Parietal lobe (tissue), 2 donors: ENCODE measurements at places on chromosomes 16 and 17. TPM values are rescaled to one million over a fixed set of nuclear protein-coding genes. Genes with fewer than 3 reads are reported as not detected.

The TLCD3B gene
- total RNA-seq = 24.4 TPM

The CRYBA1 gene
- not detected for total RNA-seq

The RRN3 gene
- total RNA-seq = 65.7 TPM

The CTRB1 gene
- not detected for total RNA-seq

The ITGAX gene
- 1.3 TPM for total RNA-seq
